H9 (cell line): ENCODE measurements at places on chromosomes 1 and 21. TPM values are rescaled to one million over a fixed set of nuclear protein-coding genes. Genes with fewer than 3 reads are reported as not detected.

DNA sequence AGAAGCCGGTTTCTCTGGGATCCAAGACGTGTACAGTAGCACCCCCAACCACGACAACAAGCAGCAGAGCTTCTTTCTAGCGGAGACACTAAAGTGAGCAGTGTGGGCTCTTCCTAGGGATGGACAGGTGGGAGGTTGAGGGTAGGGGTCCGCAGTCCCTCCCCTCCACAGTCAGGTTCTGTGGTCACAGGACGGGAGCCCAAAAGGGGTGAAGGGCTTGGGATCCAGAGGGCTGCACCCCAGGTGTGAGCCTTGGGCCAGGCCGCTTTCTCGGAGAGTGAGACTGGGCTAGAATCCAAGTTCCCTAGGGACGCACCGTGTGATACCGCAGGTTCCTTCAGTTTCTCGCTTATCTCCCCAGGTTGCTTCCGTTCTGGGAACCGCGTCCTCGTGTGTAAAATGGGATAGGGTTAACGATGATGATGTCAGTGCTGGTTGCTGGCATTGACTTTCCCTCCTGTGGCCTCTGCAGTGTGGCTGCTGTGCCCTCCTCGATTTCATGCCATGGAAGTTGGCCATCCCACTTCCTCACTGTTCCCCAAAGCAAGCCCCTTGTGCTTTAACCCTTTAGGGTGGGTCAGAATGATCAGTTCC lies 17.3 kb upstream of the SELENON start:
- H3K4me1 ChIP-seq = peaks cover 11% of the 10 kb centered on the region; the same call in 1 of the 2 replicates
- H3K27me3 ChIP-seq = no peaks in the 10 kb centered on the region
- no peak overlapping the region for H3K4me3 ChIP-seq
- H3K36me3 ChIP-seq = no peaks in the 10 kb centered on the region
- DNase-seq = no peak

DNA sequence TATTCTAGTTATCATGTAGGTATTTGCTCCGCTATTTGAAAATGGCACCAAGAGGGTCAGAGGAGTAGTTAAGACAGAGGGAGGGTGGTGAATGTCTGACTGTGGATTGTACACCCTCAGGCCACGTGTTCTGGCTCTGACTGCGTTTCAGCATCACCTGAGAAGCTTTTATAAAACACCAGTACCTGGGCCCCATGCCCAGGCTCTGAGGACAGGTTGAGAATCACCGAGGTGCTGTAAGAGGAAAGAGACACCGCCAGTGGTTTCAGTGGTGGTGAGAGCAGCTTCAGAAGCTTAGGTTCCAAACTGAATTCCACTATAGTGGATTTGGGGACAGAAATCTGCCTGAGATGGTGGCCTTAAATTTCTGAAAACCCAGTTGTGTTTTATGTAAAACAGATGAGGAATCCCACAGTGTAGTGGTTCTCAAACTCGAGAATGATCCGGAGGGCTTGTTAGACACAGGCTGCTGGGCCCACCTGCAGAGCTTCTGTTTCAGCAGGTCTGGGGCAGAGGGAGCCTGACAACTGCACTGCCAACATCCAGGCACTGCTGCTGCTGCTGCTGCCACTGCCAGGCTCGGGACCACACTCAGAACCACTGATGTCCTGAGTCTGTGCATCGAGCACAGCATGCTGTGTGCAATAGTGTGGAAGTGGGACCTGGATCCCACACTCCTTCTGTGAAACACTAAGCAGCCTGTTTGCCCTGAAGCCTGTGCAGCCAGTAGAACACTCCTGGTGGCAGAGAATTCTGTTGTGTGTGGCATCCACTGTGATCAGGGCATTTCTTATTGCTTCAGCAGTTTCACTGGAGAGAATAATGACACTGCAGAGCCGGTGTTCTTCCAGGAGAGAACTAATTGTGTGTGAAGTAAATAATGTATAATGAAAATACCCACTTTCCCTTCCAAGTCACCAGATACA lies 98.7 kb downstream of the SUSD4 start:
- H3K36me3 ChIP-seq = no peaks in the 10 kb centered on the region
- H3K4me3 ChIP-seq = no peak overlapping the region
- DNase-seq = no peak
- H3K27me3 ChIP-seq = no peaks in the 10 kb centered on the region

GRCh38 chr1:110155878-110156522 lies 5.7 kb downstream of the SLC6A17 start:
- H3K27me3 ChIP-seq = peaks cover 20% of the 10 kb centered on the region; the same call in 1 of the 2 replicates
- peak; percentile 82 for DNase-seq
- no peaks in the 10 kb centered on the region for H3K4me1 ChIP-seq
- H3K36me3 ChIP-seq = no peaks in the 10 kb centered on the region
- no peak overlapping the region for H3K4me3 ChIP-seq
- H3K27ac ChIP-seq = no peak overlapping the region

DNA sequence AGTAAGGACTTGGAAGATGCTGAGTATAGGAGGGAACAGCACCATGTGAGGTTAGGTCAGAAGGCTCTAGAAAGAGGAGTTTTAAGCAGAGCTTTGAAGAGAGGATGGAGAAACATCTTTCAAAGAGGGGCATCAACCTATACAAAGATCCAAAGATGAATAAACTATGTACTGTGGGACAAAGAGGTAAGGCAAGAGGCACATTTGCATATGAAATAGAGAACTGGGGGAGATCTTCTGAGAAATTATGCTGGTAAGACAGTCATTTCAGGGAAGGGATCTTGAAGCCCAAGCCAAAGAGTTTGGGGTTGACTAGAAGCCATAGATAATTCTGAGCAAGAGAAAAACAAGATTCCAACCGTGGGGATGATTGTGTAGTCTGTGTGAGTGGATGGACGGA lies 70.0 kb downstream of the LGR6 start:
- H3K27me3 ChIP-seq = no peaks in the 10 kb centered on the region
- H3K27ac ChIP-seq = no peak overlapping the region
- no peaks in the 10 kb centered on the region; the same call in 1 of the 2 replicates for H3K4me1 ChIP-seq
- H3K4me3 ChIP-seq = no peak overlapping the region
- H3K36me3 ChIP-seq = no peaks in the 10 kb centered on the region

- no peaks in the 10 kb centered on the region for H3K27me3 ChIP-seq
- H3K4me1 ChIP-seq = peaks cover 9% of the 10 kb centered on the region; the same call in 1 of the 2 replicates
- H3K4me3 ChIP-seq = no peak overlapping the region
- no peak overlapping the region for H3K27ac ChIP-seq
- DNase-seq = no peak
These were observed 3.3 kb upstream of the IRF2BP2 start for GRCh38 chr1:234613128-234613875.

GRCh38 chr1:5938101-5938646 lies 54.1 kb downstream of the NPHP4 start:
- H3K4me3 ChIP-seq = no peak overlapping the region; the same call in 2 of the 3 replicates
- H3K27me3 ChIP-seq = no peaks in the 10 kb centered on the region
- peaks cover under 1% of the 10 kb centered on the region; the same call in 1 of the 2 replicates for H3K4me1 ChIP-seq
- DNase-seq = peak; percentile 20
- no peak overlapping the region for H3K27ac ChIP-seq
- peaks cover 23% of the 10 kb centered on the region for H3K36me3 ChIP-seq

Gene GNG4
- 32.2 and 34.4 TPM in 2 replicates for total RNA-seq

- H3K27me3 ChIP-seq = no peaks in the 10 kb centered on the region
- no peak overlapping the region for H3K27ac ChIP-seq
- no peak overlapping the region for H3K4me3 ChIP-seq
- DNase-seq = no peak
- peaks cover 12% of the 10 kb centered on the region; the same call in 1 of the 2 replicates for H3K36me3 ChIP-seq
These were observed 89.5 kb downstream of the NRIP1 start for GRCh38 chr21:14975136-14975919.

Gene BEST4
- total RNA-seq = 1.1 and 1.3 TPM in 2 replicates

DNA sequence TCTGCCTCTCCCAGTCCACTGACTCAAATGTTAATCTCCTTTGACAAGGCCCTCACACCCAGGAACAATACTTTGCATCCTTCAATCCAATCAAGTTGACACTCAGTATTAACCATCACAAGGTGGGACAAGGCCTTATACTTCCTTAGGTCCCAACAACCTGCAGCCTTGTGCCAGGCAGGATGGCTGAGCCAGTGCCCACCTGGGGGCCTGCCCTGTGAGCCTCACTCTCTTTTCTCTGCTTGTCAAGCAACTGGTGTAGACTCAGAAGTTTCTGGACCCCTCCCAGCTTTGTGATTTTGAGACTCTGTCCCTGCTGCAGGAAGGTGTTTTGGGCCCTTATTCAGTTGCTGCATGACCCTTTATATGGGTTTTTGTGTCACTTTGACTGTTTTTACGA lies 310.0 kb upstream of the C1orf174 start:
- H3K4me3 ChIP-seq = no peak overlapping the region
- H3K36me3 ChIP-seq = peaks cover 14% of the 10 kb centered on the region; the same call in 1 of the 2 replicates
- no peaks in the 10 kb centered on the region for H3K27me3 ChIP-seq
- no peak overlapping the region for H3K27ac ChIP-seq
- no peaks in the 10 kb centered on the region; the same call in 1 of the 2 replicates for H3K4me1 ChIP-seq

Gene OR2T12
- total RNA-seq = not detected in 2 replicates

GRCh38 chr1:234598974-234599616 lies 10.9 kb downstream of the IRF2BP2 start:
- peaks cover 2% of the 10 kb centered on the region for H3K4me1 ChIP-seq
- H3K27ac ChIP-seq = no peak overlapping the region
- H3K27me3 ChIP-seq = no peaks in the 10 kb centered on the region
- DNase-seq = no peak
- H3K4me3 ChIP-seq = peak overlapping the region; percentile 74

GRCh38 chr1:227343206-227343605 lies 24.9 kb upstream of the CDC42BPA start:
- no peaks in the 10 kb centered on the region for H3K27me3 ChIP-seq
- no peaks in the 10 kb centered on the region; the same call in 2 of the 3 replicates for H3K36me3 ChIP-seq
- no peak overlapping the region for H3K27ac ChIP-seq
- no peak for DNase-seq
- H3K4me1 ChIP-seq = no peaks in the 10 kb centered on the region

DNA sequence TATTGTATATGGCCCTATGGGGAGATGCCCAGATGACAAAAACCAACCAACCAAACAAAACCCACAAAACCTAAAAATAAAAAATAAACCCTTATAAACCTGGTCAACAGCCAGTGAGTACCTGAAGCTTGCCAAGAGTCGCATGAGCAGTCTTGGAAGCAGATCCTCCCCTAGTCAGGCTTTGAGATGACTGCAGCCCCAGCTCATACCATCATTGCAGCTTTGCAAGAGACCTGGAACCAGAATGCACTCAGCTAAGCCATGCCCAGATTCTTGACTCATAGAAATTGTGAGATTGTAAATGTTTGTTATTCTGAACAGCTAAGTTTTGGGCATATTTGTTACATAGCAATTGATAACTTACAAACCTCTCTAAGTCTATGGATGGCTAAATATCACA lies 326.8 kb downstream of the HLX start:
- H3K27me3 ChIP-seq = no peaks in the 10 kb centered on the region
- H3K27ac ChIP-seq = no peak overlapping the region
- H3K4me3 ChIP-seq = no peak overlapping the region
- no peaks in the 10 kb centered on the region for H3K36me3 ChIP-seq
- no peak for DNase-seq

Gene RNU1-2
- total RNA-seq = 1,874 and 2,051 TPM in 2 replicates
